CD8-positive, alpha-beta memory T cell (primary cell): ENCODE measurements at places on chromosomes 2 and 18.

DNA sequence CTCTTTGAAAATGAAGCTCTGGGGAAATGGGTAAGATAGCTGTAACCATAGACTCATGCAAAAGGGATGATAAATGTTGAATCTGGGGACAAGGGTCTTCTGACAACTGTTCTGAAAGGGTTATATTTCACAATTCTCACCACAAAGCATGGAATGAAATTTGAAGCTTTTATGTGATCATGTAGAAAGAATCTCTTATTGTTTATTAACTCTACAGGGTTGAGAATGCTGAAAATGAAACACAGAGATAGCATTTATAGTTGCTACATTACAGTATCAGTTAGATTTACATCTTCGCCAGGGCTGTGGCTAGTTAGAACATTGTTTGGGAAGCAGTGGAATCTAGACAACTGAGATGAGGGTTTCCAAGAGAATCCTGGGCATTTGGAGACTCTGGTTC lies 97.4 kb upstream of the LHCGR start:
- DNase-seq: no peak

- DNase-seq: no peak
Measured at GRCh38 chr2:130762910-130763385, 7.6 kb downstream of the AMER3 start.

GRCh38 chr2:30710461-30710860 lies 96.8 kb downstream of the CAPN13 start:
- no peak for DNase-seq

- no peak for DNase-seq
Measured at GRCh38 chr2:216465579-216466195, 33.0 kb upstream of the RPL37A start.

GRCh38 chr2:239930871-239931771 lies 94.0 kb downstream of the NDUFA10 start:
- DNase-seq: no peak

GRCh38 chr2:231299267-231299666 lies 96.2 kb upstream of the B3GNT7 start:
- DNase-seq: no peak

GRCh38 chr2:44805401-44806235 lies 135.9 kb upstream of the SIX3 start:
- no peak for DNase-seq

GRCh38 chr18:57954935-57955334 lies 89.1 kb upstream of the NEDD4L start:
- DNase-seq: no peak

DNA sequence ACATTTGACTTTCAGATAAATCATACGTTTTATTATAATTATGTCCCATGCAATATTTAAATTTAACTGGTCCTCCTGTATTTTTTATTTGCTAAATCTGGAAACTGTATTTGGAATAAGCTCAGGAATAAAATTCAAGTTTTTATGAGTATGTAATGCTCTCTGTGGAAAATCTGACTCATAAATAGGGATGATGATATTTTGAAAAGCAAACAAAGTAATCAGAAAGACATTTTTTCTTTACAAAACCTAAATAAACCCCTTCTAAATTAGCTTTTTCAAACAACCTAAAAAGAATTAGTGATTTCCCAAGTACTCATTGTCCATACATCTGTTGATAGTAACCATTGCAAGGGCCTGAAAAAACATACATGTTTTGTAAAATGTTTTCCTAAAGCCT lies 41.1 kb downstream of the ASB1 start:
- no peak for DNase-seq

DNA sequence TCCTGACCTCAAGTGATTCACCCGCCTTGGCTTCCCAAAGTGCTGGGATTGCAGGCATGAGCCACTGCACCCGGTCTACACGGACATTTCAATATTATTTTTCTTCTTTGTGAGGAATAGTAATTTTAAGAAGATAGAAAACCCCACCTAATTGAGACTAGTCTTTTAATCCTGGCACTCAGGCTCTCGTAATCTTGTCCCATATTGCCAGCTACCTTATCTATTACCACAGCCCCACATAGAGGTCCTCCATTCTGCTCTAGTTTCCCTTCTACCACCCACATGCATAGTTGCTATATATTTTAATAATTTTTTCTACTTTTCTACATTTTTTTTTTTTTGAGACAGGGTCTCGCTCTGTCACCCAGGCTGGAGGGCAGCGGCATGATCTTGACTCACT lies 9.5 kb upstream of the USP14 start:
- DNase-seq: no peak

DNA sequence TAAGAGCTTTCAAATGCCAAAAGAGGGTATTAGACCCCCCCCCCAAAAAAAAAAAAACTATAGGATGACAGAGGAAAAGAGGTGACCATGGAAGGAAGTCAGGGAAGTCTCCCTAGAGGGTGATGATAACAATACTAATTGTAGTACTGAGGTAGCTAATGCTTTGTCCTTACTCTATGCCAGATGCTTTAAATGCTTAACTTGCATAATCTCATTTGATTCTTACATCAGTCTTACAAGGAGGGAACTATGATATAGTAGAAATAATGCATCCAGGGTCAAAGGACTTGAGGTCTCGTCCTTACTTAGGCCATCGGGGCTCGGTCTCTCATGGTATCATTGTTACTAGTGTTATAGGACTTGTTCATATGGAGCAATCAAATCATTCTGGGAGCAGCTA lies 9.1 kb downstream of the IDH1 start:
- DNase-seq: no peak

DNA sequence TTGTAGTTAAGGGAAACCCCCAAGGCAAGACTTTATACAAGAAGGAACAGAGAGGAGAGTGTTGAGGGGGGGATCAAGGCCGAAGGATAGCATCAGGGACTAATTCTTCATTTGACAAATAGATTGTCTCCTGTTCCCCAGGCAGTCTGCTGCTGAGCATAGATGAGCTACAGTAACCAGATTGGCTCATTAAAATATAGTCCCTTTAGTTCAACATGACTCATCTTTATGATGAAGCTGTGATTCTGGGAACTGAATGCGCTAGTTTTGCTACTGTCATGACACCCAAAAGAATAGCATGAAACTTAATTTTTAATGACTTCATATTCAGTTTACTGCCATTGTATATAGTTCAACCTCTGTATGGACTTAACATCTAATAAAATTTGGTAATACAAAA lies 35.5 kb downstream of the TMEFF2 start:
- DNase-seq: no peak

DNA sequence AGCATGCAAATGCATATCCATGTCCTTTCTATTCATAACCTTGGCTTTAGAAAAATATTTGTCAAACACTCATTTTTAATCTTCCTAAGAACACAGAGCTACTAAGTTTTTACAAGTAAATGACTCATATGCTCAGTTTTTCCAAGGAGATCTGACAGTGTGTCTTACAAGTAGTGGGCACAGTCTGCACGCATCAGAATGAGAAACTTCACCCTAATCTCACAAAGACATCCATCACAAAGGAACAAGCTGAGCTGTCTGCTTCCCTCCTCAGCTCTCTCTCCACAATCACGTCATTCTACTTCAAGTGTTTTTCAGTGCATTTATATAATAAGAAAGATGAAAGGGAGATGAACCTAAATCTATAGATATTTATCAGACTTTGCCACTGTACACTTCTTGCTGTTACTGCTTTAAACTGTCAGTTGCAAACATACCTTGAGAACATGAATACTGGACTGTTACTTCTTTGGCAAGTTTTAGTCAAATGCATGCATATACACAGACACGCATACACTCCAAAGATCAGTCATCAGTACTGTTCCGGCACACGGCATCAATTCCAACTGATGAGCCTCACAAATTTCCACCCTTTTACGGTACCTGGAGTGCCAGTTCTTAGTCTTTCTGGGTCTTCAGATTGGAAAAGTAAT lies 75.7 kb downstream of the RBMS1 start:
- DNase-seq: no peak

GRCh38 chr2:10768063-10768507 lies 44.5 kb downstream of the PDIA6 start:
- DNase-seq: no peak

DNA sequence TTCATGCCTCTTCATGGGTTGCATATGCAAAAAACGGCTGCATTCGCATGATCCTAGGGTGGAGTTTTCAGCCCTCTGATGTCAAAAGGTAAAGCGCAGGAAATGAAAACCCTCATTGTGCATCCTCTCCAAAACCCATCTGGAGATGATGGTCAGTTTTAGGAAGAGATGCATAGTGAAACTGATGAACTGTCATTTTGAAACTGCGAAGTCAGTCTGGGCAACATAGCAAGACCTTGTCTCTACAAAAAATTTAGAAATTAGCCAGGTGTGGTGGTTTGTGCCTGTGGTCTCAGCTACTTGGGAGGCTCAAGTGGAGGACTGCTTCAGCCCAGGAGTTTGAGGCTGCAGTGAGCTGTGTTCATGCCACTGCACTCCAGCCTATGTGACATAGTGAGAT lies 2.5 kb upstream of the TTLL4 start:
- no peak for DNase-seq

GRCh38 chr2:194363295-194363694 lies 1293.7 kb upstream of the SLC39A10 start:
- no peak for DNase-seq
